ENCODE measurements at places on chromosomes 6 and 20.

DNA sequence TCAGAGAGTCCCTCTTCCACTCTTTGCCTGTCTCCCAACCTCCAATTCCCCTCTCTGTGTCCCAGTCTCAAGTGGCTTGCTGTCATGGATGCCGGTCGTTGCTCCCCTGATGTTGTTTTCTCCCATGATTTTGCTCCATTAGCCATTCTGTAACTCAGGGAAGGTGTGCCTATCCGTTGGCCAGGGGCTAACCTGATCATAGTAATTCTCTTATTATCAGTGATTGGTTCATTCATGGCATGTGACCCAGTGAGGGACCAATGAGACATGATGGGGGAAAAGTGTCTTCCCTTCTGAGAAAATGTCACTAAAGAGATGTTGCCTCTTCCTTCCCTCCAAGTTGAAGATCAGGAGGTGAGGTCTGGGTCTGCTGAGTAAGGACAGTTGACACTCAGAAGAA lies 214.5 kb downstream of the FARS2 start:
- no peak for DNase-seq

GRCh38 chr20:46060975-46061374 lies 28.8 kb downstream of the NCOA5 start:
- DNase-seq = no peak

DNA sequence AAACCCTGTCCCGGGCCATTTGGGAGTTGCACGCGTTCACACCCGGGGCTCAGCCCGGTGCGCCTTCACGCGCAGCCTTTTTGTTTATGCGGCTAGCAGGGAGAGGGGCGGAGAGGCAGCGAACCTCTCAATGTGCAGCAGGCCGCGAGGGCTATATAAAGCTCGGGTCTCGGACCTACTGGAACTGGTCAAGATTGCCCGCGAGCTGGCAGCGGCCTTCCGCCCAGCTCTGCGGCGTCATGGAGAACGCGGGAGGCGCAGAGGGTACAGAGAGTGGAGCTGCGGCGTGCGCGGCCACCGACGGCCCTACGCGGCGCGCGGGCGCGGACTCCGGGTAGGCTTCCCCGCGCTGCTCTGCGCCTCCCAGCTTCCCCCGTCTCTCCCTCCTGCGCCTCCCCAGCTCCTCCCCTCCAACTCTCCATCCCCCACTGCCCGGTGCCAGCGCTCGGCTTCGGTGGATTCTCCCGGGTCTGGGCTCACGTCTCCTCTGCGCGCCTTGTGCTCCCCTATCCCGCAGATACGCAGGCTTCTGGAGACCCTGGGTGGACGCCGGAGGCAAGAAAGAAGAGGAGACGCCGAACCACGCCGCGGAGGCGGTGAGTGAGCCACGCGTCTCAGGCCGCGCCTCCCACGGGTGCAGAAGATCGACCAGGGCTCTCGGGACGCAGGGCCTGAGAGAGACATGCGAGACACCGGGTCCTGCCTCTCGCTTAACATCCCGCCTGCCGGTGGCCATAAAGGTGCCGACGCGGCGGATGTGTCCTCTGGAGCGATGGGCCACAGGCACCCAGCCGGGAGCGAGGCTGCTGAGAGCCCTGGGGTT lies at the start of gene RIPPLY2:
Gene RIPPLY2, plus strand, starts transcription at position 183 of the 823 bp plus-strand sequence. Its CDS starts 57 bp downstream, at position 240.
- no peak for DNase-seq

- no peak for DNase-seq
These were observed 999 bp upstream of the EHMT2 start for GRCh38 chr6:31898383-31899011.

DNA sequence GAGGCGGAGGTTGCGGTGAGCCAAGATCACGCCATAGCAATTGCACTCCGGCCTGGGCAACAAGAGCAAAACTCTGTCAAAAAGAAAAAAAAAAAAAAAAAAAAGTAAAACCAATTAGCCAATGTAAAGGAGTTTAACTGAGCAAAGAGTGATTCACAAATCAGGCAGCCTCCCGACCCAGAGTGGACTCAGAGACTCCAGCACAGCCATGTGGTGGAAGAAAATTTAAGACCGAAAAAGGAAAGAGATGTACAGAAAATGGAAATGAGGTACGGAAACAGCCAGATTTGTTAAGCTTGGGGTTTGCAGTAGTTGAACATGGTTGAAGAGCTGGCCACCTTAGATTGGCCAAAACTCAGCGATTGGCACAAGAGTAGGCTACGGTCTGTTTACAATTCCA lies 51.4 kb downstream of the ERMARD start:
- no peak for DNase-seq

GRCh38 chr6:88945415-88946008 lies 17.9 kb downstream of the RNGTT start:
- no peak for DNase-seq

DNA sequence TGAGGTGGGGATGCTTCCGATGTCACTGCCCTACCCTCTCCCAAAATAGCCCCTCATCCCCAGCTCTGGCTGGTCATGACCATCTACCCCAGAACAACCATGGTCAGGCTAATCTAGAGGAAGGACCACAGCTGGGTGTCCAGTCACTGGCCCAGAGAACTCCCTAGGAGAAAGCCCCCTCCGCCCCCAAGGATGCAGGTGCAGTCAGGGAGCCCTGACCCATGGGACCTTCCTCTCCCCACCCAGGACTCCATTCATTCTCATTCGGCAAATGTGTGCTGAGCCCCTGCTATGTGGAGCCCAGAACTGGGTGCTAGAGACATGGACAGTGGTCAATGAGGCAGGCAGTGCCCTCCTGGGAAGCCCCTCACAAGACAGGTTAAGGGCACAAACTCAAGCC lies 60.5 kb downstream of the JPH2 start:
- DNase-seq = no peak

DNA sequence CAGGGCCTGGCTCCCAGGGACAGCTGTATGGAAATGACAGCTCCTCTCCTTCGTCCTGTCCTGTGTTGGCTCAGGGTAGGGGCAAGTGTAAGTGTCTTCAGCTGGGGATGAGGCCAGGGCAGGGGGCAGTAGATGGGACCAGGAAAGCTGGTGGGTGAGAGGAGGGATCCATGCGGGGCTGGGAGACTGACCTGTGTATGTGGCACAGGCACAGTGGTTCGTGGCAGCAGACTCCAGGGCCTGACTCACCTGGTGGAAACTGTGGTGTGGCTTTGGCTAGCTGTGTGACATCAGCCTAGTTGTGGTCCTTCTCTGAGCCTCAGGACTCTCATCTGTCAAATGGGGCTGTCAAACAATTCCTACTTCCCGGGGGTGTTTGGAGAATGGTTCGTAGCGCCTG lies 13.7 kb upstream of the SCRT2 start:
- DNase-seq = no peak

- no peak for DNase-seq
These were observed 555.5 kb upstream of the MARCKS start for GRCh38 chr6:113301651-113302050.

DNA sequence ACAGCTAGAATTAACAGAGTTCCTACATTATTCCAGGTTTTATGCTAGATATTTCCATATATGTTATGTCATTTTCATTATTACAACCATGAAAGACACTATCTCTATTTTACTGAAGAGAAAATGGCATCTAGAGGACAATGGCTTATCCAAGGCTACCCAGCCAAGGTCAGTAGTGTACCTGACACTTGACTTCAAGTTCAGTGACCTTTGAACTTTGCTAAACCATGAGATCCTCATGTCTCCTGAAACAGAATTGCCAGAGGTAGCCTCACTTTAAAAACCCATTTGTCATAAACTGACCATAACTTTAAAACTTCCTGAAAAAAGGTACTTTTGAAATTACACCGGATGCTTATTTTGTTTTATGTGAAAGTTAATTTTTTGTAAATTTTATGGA lies 14.4 kb downstream of the NAPB start:
- no peak for DNase-seq

DNA sequence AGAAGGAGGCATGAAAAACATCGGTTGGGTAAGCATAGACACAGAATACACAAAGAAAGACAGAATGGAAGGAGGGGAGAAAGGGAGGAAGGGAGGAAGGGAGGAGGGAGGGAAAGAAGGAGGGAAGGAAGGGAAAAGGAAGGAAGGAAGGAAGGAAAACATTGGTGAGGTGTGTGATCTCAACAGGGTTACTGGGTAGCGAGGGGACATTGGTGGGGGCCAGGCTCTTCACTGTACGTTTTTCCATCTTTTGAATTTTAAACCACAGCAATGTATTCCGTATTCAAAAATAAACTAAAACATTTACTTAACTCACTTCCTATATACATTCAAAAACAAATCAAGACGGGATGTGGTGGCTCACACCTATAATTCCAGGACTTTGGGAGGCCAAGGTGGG lies 20.7 kb upstream of the BPIFA2 start:
- DNase-seq = no peak

DNA sequence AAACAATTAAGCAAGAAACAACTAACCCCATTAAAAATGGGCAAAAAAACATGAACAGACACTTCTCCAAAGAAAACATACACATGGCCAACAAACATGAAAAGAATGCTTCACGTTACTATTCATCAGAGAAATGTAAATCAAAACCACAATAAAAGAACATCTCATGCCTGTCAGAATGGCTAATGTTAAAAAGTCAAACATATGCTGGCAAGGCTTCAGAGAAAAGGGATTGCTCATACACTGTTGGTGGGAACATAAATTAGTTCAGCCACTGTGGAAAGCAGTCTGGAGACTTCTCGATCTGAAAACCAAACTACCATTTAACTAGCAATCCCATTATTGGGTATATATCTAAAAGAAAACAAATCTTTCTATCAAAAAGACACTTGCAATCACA lies 217.5 kb downstream of the TINAG start:
- peak; percentile 13 for DNase-seq

- DNase-seq = no peak
These were observed 256.4 kb downstream of the ARID1B start for GRCh38 chr6:157033428-157034140.

DNA sequence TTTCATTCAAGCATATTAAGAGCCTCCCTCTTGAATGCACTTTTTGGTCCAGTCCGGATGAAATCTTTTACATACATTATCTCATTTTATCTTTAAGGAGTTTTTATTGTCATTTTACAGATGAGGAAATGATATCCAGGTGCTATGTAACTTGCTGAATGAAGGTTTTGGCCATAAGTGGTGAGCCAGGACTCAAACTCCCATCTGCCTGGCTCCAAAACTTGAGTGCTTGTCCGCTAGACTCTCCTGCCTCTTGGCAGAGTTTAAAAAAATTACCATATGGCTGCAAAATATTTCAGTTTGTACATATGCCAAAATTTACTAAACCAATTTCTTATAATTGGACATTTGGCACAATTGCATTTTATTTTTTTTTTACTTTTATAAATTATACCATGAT lies 12.2 kb downstream of the PDRG1 start:
- DNase-seq = no peak

DNA sequence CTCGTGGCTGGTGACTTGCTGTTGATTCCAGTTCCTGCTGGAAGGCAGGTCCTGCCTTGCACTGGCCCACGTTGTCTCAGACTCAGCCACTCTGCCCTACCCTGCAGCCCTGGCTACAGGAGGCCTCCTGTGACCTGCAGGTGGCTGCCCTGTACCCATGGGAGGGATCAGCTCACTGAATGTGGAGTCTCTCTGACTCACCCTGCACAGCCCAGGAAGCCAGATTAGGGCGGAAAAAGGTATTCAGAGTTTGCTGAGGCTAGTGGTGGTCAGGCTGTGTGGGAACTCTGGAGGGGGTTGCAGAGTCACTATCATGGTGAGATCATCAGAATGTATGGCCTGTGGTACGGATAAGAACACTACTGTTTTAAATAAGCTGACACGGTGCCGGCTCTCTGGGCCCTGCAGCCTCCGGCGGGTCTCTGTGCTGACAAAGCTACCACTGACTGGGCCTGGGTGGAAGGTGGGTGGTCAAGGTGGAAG lies 24.7 kb upstream of the PYGB start:
- DNase-seq = peak; percentile 45

DNA sequence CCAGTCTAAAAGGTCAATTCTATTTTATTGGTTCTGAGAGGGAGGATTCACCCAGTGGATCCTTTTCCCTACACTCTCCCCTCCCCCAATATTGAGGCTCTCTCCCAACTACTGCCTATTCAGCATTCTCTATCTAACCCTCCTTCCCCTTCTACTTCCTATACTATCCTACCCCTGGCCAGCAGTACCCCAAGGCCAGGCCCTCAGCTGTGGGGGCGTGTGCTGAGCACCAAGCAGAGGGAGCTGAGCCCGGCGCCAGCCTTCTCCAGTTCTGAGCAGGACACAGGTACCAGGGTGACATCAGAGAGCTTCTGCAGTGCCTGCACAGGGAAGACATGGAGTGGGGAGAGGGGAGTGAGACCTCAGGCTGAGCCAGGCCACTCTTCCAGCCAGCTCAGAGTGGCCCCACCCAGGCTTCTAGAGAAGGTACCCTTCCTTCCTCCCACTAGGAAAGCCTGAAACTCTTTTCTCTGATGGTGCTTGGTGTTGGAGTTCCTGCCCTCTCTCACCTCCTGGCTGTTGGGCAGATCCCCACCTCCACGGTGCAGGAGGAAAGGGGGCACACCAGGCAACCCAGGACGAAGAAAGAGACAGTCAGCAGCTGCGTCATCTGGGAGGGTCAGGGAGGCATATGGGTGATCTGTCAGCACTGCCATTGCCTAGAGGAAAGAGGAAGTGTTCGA lies 1.9 kb downstream of the DDAH2 start:
- no peak for DNase-seq

DNA sequence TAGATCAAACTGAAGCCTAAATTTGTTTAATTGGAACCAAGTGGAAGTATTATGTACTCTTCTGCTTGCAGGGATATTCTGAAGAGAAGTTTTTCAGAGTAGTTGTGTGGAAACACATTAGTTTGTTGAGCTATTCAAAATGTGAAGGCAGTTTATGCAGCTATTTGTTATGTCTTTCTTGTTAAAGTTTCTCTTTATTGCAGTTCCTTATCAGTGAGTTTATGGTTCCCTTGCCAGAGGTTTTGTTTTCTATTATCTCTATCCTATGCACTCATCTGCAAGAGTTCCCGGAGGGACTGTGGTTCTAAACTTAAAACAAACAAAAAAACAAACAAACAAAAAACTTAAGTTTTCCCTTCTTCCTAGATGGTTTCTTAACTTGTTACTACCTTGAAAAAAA lies 143.7 kb upstream of the SLC22A16 start:
- no peak for DNase-seq

GRCh38 chr6:142802124-142802523 lies 142.9 kb downstream of the HIVEP2 start:
- peak; percentile 96 for DNase-seq

- peak; percentile 97 for DNase-seq
These were observed 279.7 kb downstream of the CDC5L start for GRCh38 chr6:44667226-44667625.

- no peak for DNase-seq
These were observed 722.6 kb upstream of the NRSN1 start for GRCh38 chr6:23403460-23403859.

DNA sequence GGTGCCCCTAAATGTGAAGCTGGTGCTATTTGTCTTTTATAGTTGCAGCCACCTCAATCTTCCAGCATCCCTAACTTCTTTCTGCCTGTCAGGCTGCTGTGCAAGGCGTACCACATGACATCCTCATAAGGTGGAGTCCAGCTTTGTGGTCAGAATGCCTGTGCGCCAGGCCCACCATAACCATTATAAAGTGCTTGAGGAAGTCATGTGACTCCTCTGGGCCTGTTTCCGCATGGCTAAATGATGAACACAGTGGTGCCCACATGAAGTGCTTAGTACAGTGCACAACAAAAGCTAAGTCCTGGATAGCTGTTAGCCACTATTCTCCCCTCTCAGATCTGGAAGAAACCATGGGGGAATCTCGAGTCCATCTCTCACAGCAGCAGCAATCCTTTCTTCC lies 75.6 kb downstream of the INSM1 start:
- DNase-seq = no peak
